ENCODE measurements at places on chromosomes 11 and 22. TPM values are rescaled to one million over a fixed set of nuclear protein-coding genes. Genes with fewer than 3 reads are reported as not detected.

DNA sequence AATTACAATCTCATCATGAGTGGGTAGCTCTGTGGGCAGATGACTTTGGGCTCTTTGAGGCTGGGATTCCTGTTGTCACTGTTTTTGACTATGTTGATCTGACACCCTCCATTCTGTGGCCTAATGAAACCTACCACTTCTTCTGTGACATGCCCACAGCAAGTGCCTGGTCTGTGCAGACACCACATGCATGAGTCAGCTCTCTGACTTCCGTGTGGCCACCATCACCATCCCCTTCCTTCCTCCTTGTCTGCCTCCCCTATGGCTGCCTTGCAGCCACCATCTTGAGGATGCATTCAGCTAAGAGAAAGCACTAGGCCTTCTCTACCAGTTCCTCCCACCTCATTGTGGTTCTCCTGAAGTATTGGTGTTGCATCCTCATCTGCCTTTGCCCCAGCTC is 15.3 kb upstream of the OR10V1 start:
- no peak for DNase-seq

- no peak for DNase-seq
Observed at GRCh38 chr11:70243912-70244652, 26.4 kb upstream of the PPFIA1 start.

DNA sequence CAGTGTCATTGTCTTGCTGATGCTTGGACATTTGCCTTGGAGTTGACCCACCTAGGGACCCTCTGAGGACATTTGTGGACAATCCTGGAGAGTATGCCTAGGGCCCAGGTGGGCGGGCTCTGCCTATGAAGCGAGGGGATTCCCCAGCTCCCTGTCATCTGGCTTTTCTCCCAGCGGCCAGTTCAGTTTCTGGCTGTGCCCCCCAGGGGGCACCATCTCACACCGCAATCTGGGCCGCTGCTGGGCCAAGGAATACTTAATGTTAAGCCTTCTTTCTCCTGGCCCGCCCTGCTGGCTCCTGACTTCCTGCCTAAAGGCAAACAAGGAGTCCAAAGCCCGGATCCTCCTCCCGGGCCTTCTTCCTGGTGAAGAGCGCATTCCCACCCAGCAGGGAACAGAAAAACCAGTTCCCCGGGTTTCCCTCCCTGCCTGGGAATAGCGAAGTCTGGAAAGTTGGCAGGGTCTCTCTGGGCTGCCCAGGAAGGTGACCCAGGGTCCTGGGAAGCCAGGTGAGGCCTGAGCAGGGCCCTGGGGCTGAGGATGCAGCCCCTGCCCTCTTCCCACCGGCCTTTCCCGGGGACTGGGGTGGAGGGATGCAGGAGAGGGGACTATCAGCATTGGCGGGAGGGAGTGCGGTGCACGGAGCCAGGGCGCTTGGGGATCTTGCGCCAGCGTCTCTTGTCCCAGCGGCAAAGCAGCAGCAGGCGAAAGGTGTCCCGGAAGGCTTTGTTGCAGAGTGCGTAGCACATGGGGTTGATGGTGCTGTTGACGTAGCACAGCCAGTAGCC is 11.9 kb downstream of the CHRM1 start:
- no peak for DNase-seq

Gene C11orf87
- 5.1 TPM for total RNA-seq
